EH (cell line): ENCODE measurements at places on chromosomes 12 and 14.
A peak's percentile ranks its signal among the peaks of the same experiment; 100 is the strongest.

GRCh38 chr12:65656891-65657351, 167.4 kb upstream of the HMGA2 start:
- DNase-seq = peak; percentile 98

- DNase-seq = peak; percentile 84
These were observed 61.3 kb downstream of the C14orf132 start for GRCh38 chr14:96100161-96101064.

- DNase-seq = no peak
These were observed 112.7 kb downstream of the SCARB1 start for GRCh38 chr12:124750787-124751471.

DNA sequence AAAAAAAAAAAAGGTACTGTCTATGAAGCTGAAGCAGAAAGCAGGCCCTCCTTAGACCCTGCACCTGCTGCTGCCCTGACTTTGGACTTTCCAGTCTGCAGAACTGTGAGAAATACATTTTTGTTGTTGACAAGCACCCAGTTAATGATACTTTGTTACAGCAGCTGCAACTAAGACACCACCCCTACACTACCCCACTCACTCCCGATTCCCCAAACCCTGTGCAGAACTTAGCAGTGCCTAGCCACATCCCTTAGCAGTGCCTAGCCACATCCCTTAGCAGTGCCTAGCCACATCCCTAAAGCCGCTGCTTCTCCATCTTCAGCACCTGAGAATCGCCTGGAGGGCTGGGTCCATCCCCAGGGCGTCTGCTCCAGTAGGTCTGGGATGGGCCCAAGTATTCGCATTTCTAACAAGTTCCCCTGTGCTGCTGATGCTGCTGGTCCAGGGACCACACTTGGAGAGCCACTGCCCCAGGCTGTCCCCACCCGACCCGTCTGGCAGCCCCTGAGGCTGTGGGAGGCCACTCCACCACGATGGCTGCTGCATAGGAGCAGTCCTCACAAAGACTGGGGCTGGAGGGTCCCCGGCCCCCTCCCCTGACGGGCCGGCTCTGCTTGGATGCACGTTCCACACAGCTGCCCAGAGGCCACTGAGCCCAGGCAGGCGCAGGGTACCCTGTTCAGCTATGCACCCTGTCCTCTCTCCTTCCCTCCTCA, 10.8 kb upstream of the PPP1R13B start:
- DNase-seq = no peak

DNA sequence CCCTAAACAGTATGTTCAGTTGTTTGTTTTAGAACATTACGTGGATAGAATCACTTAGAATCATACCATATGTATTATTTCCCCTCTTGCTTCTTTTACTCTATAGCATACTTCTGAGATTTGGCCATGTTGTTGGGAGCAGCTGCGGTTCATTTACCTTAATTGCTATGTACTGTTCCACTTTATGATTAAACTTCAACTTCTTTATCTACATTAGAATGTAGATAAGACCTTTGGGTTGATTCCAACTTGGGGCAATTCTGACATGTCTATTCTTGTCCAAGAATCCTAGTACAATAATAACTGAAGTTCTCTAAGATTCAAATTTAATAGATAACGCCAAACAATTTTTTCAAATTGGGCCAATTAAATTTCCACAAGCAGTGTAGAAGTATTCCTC, 80.7 kb downstream of the GRIN2B start:
- no peak for DNase-seq

GRCh38 chr12:132095520-132096409, 48.4 kb downstream of the DDX51 start:
- DNase-seq = no peak

DNA sequence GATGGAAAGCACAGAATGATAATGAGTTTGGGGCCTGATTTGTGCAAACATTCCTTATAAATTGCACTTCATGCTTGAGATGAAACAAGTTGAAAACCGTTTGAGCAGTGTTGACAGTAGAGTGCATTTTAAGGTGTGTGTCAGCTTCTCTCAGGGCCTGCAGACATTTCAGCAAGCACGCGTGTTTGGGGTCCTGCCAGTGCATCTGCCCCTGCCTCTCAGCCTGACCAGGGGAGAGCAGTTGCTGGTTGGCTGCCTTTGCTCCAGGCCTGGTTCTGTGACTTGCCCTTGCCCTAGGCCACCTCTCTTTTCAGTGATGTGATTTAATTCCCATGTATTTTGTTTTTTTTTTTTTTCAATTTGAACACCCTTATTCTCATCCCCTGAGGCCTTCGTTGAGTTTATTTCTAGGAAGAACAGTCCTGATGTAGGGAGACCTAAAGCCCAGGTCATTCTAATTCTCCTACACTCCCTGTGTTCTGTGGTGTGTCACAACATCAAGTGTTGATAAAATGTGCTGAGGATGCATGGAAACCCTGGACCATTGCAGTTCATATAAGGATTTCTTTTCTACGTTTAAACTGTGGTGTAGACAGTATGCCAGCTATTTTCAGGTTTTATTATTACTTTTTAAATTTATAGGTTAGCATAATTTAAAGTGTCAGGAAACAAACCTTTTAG, 40.1 kb upstream of the AMN start:
- no peak for DNase-seq

GRCh38 chr12:1474041-1474573, 120.3 kb downstream of the FBXL14 start:
- peak; percentile 99 for DNase-seq

DNA sequence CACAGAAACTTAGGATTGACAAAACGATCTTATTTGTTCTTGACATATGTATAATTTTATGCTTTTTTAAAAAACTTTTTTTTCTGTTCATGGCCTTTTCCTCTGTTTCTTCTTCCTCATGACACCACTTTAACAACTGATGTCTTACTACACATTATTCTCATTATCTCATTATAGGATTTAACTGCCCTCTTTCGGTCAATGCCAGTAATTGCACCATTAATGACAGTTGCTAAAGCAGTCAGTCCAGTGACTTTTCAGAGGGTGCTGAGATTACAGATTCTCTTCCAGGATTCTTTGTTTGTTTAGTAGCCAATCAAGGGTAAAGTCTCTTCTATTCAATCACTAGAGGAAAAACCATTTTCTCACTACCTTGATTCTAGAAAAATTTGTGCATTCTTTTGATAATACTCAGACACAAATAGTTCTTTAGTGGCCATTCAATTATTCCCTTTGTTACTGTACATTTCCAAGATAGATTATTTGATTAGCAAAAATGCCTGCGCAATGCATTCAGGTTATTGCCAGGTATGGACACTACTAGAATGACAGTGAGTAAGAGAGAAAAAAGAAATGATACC, 50.1 kb downstream of the KLRG1 start:
- DNase-seq = peak; percentile 54

DNA sequence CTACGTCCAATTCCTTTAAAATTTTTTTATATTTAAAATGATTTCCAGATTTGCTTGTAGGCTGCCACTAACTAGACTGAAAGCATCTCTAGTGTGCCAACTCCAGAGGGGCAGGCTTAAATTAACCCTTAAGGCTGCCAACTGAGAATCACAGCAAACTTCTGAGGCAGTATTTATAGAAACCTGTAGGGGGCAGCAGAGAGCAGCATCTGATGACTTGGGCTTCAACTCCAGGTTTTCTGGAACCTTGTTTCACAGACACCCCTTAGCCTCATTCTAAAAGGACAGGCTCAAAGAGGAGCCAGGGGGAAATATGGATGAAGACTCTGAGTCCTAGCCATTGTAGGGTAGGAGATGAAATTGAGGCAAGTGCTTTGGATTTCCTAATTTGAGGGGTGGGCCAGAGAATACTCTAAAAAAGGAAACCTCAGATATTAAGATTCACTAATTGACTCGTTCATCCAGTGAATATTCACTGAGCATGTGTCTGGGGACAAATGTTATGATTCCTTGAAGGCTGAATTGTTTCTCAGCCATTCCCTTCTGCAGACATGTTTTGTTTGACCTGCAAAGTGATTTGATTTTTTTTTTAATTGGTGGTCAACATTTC, 63.3 kb upstream of the HSPB8 start:
- DNase-seq = peak; percentile 45

- DNase-seq = peak; percentile 11
These were observed 25.1 kb upstream of the GPHB5 start for GRCh38 chr14:63343878-63344277.

- no peak for DNase-seq
These were observed 340.1 kb upstream of the FKBP4 start for GRCh38 chr12:2454601-2455177.

DNA sequence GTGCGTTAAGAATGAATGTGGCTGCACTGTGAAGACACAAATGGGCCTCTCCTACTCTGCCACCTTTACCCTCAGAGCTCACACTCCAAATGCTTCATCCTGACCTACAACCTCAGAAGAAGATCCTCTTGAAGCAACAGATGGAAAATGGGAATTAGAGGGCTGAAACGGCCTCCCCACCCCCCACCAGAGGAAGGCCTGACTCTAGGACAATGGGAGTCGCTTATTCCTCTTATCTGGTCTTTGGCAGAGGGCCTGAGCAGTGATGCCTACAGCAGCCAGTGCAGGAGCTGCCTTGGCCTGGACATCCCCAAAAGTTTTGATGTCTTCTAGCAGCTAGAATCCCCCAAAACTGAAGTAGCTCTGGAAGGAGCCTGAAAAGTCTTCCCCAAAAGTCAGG, 29.2 kb downstream of the BTBD7 start:
- no peak for DNase-seq

DNA sequence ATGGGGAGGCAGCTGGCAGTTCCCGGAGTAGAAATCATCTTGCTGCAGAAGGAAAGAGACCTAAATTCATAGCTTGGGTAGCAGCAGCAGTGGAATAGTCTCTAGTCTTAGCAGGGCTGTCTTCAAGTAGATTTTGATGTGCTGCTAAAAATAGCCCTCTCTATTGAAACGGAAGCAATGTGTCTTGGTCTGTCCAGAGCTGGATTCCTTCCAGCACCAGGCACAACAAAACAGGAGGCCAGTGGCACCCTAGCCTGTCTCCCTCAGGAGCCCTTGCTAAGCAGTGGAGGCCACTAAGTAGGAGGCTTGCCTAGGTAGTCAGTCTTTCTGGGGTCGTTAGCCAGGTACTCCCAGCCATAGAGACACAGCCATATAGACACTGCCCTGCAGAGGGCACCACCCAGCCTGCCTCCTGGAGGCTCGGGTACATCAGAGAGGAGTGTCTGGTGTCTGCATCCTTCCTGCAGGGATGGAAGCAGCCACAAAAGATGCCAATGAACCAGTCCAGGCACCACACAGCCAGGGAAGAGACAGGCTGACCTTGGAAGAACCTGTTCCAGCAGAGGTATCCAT, 97.5 kb downstream of the CRACR2A start:
- DNase-seq = peak; percentile 42

DNA sequence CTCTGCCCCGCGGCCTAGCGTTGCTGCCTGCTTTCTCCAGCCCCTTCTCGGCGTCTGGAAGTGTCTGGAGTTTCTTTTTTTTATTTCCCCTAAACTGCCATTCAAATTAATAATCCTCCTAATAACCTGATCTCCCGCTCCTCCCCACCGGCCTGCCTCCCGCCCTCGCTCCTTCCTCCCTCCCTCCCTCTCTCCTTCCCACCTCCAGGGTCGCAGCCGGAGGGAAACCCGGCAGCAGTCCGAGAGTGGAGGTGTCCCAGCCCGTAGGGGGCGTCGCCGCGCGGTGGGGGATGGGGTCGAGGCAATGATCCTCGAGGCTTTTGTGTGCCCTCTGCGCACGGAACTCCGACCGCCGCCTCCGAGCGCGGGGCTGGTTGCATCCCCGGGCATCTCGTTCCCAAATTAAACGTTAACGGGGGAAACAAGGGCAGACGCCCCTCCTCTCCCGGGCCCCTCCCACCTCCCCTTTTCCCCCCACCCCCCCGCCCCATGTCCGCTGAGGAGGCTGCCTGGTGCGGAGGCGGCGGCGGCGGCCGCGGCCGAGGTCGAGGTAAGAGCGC, 1.0 kb upstream of the SOCS2 start:
- peak; percentile 91 for DNase-seq

GRCh38 chr12:108634341-108634751, 652 bp upstream of the SELPLG start:
- peak; percentile 31 for DNase-seq

GRCh38 chr14:103710771-103711377, 4.4 kb downstream of the XRCC3 start:
- no peak for DNase-seq

DNA sequence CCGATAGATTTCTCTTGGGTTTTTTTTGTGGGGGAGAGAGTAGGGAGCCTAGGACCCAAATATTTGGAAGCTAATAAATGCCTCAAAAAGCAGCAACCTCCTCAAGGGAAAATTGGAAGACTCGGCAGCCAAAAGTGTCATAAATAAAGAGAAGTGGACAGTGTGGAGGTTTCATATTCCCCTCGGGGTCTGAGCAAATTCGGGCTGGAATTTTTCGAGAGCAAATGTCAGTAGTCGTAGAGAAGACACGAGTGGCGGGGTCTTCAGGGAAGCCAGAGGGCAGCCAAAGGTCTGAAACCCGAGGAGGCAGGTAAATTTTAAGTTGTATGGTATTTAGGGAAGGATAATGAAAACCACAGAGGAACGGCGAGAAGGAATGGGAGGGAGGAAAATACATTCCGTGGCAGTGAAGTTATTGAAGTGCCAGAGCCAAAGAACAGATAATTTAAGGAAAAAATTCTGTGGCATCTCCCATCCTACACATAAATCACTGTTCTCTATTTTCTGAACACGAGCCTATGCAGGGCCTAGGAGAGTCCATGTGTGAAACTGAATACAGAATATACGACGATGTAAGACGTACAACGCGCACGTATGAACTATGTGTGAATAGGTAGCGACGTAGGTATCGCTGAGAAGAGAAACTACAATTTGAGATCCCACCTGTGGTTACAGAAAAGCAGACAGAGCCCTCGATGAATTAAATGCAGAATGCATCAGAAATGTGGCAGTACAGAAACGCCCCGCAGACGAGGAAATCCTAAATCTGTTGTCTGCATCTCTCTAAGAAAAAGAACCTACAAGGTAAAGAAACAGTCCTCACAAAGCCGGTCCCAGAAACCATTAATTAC, 12.9 kb downstream of the BCL11B start:
- no peak for DNase-seq

DNA sequence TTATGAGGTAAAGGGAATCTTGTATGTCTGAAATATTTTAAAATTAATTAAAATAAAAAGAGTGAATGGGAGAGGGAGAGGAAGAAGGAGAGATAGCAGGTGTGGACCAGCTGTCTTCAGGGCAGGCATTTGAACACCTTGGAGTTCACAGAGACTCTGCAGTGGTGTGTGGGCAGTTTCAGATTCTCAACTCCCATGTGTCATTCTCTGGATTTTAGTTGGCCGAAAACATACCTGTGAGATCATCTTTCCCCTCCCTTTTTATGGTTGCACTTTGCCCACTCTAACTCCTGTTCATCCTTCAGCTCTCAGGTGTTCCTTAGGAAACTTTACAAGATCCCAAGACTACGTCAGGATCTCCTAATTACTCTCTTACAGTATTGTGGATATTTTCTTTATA, 108.1 kb downstream of the ERC1 start:
- DNase-seq = no peak

- DNase-seq = peak; percentile 13
These were observed 42.6 kb upstream of the HIF1A start for GRCh38 chr14:61652526-61653262.

GRCh38 chr14:78767436-78767835, 597.3 kb downstream of the NRXN3 start:
- DNase-seq = no peak

GRCh38 chr14:99733211-99733539, 49.1 kb downstream of the CYP46A1 start:
- DNase-seq = no peak

- DNase-seq = peak; percentile 88
These were observed 11.2 kb downstream of the MAP4K5 start for GRCh38 chr14:50520947-50521815.

GRCh38 chr12:100899301-100899700, 104.7 kb downstream of the ANO4 start:
- DNase-seq = peak; percentile 42

GRCh38 chr12:101727098-101727497, 12.2 kb downstream of the SYCP3 start:
- peak; percentile 4 for DNase-seq

- no peak for DNase-seq
These were observed 15.0 kb upstream of the ORAI1 start for GRCh38 chr12:121611306-121611705.
